ENCODE measurements at places on chromosomes 13 and 19.

DNA sequence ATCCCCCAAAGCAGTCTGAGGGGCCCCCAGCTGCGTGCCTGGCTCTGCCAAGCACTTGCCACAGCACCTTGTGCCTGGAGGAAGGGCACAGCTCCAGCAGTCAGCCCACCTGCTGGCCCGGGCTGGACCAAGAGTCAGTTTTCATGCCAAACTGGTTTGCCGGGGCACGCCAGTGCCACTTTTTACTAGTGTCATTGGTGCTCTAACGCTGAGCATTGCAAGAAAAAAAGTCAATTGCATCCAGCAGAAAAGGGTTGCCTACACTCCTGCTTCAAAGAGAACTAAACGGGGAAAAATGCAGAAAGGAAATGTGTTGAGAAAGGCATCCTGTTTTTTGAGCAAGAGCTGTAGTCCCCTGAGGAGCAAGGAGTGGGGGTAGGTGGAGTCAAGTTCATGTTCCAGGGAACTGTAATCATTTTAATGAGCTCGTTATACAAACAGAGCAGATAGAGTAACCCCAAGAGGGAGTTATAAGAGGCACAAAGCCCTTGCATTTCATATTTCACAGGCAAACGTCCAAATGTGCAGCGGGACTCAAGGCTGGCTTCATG lies 68.4 kb downstream of the F2RL3 start:
- DNase-seq, result no peak

- no peak for DNase-seq
Measured at GRCh38 chr13:94984958-94985357, 272.6 kb upstream of the SOX21 start.

DNA sequence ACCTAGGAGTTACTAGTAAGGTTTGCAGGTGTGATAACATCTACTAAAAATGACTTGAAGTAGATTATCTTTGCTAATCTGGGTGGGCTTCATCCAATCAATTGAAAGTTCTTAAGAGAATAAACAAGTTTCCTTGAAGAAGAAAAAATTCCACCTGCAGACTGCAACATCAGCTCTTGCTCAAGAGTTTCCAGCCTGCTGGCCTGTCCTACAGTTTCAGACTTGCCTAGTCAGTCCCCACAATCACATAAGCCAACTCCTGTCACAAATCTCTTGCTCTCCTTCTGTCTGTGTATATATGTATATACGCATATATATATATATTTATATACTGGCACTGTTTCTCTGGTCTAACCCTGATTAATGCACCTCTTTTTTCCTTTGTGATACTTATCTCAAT lies 67.3 kb upstream of the ITM2B start:
- no peak for DNase-seq

DNA sequence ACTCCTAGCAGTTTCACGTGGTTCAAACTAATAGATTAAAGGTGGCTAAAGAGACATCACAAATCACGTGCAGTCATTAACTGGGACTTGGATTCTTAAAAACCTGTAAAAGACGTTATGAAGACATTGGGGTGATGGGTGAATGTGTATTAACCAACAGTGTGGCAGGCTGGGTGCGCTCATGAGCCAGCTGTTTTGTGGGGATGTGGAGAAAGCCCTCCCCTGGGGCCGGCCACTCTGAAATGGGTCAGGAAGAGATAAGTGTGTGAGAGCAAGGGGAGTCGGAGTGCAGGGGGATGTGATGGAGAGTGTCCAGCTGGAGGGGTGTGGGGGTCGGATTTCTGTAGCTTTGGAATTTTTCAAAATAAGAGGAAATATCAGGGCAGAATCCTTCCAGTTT lies 10.4 kb downstream of the UPF1 start:
- DNase-seq, result no peak

- no peak for DNase-seq
Measured at GRCh38 chr13:44574466-44574855, 1.7 kb downstream of the TSC22D1 start.

DNA sequence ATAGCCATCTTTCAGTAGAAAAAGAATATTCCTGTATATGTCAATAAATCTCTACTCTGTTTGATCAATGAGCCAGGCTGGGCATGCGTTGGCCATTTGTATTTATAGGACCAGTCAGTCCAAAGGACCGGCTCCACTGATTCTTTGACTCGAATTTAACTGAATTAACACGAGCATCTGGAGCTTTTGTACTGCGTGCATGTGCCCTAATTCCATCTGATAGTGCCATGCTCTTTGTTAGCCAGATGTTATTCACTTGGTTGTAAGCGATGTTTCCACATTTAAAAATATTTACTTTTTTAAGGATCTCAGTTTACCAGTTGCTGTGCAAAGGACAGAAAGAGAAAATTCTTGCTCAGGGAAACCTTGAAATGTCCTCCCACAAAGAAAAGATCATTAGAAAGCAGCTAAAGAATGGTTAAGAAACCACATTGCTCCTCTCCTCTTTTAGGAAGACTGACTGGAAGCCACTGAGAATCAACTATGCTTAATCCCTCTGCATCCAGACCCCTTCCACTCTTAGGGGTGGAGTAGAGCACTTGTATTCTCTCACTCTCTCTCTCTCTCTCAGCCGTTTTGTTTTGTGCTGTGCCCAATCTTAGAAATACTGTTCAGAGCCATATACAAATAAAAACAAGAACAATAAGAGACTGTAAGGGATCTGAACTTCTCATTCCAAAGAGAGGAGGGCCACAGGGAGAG lies 165.8 kb downstream of the DCLK1 start:
- DNase-seq, result no peak

DNA sequence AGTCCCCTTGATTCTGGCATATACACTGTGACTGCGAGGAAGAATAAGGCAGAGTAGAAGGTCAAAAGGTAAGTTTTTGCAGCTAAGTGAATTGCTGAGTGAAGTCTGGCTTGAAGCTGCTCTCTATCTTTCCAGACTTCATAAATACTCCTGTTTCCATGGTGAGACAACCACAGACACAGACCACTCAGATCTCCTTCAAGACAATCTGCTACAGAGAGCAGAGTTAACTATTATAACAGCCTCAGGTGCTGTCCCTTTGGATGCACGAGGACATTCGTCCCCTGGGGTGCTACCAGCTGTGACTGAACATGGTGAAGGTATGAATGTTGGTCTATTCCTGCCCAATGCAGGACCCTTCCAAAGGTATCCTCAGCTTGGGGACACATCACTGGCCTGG lies 104.0 kb downstream of the MYCBP2 start:
- DNase-seq, result no peak

- no peak for DNase-seq
Measured at GRCh38 chr13:107678075-107678689, 537.2 kb downstream of the LIG4 start.

DNA sequence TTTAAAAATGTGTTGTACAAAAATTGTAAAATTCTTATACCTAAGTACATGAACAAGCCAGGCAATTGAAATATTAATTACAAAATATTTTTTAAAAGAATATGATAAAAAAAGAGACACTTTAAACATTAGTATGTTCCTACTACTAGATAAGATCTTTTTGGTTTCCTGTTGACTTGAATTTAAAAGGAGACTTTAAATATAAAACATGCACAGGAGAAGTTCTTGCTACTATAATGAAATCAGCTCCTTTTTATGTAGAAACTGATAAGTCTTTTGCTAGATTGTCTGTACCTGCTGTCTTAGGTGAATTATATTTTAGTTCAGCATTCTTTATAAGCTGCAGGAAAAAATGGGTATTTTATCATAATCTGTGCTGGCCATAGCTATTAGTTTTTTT lies 140.2 kb downstream of the TNFSF13B start:
- DNase-seq, result no peak

DNA sequence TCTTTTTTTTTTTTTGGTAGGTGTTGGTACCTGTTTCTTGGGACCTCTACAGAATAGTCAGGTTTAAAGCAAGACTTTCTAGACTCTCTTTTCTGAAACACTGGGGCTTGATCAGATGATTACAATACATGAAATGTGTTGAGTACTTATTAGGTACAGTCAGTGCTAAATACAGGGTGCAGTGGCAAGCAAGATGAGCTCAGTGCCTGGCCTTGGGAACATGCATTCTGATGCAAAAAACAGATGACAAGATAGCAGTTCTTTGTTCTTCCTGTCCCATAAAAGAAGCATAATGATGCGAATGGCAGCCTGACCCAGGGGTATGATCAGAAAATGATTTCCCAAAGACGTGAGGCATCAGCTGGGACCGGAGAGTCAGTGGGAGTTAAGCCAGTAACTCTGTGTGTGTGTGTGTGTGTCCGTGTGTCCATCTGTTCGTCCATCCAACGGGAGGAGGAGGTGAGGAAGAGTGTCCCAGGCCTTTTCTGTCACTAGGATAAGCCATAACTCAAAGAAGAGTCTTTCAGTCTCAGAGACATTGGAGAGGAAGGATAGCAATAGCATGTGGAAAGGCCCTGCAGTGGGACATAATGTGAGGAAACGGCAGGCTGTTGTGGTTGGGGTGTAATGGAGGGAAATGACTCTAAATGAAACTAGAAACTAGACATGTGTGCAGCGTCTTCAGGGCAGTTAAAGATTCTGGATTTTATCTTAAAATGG lies 32.2 kb downstream of the SLAIN1 start:
- no peak for DNase-seq

GRCh38 chr13:21894703-21895699 lies 224.1 kb downstream of the FGF9 start:
- DNase-seq, result no peak

- DNase-seq, result no peak
Measured at GRCh38 chr19:54279406-54279962, 1.4 kb downstream of the LILRB2 start.

DNA sequence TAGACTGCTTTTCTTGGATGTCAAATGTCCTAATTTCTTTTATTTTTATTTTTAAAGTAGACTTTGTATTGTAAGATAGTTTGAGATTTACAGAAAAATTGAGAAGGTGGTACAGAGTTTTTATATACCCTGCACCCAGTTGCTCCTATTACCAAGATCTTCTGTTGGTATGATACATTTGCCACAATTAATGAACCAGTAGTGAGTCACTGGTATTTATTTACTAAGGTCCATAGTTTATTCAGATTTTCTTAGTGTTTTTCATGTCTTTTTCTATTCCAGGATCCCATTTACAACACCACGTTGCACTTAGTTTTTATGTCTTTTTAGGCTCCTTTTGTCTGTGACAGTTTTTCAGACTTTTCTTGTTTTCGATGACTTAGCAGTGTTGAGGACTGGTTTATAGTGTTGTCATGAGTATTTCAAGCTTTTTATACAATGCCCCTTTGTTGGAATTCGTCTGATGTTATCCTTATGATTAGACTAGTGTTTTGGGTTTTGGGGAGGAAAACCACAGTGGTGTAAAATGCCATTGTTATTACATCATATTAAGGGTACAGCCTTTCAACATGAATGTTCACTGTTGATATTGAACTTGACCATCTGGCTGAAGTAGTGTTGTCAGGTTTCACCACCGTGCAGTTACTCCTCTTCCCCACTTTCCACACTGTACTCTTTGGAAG lies 35.9 kb downstream of the COG3 start:
- DNase-seq, result no peak

Data from activated gamma-delta T cell treated with anti-CD3 and anti-CD28 coated beads, Interleukin-2, amount 50 U/mL, for 16 hours (primary cell).